ENCODE measurements at places on chromosomes 3 and 15. TPM values are rescaled to one million over a fixed set of nuclear protein-coding genes. Genes with fewer than 3 reads are reported as not detected.

DNA sequence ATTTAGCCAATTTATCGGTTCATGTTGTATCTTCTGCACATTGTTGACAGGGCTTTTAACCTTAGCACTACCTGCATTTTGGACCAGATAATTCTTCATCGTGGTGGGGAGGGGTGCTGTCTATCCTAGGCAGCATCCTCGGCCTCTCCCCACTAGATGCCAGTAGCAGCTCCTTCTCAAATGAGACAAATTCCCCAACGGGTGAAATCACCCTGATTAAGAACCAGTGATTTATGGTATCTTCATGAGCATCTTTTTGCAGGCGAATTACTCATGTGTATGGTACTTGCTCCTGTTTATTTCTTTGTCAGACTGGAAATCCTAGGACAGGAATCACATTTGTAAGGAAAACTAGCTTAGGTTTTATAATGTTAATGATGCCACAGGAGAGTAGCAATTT is 68.0 kb downstream of the C3orf70 start:
- no peaks in the 10 kb centered on the region for H3K27me3 ChIP-seq
- H3K4me1 ChIP-seq, result peaks cover 11% of the 10 kb centered on the region
- DNase-seq, result no peak
- H3K4me3 ChIP-seq, result no peak overlapping the region
- no peak overlapping the region for H3K27ac ChIP-seq

DNA sequence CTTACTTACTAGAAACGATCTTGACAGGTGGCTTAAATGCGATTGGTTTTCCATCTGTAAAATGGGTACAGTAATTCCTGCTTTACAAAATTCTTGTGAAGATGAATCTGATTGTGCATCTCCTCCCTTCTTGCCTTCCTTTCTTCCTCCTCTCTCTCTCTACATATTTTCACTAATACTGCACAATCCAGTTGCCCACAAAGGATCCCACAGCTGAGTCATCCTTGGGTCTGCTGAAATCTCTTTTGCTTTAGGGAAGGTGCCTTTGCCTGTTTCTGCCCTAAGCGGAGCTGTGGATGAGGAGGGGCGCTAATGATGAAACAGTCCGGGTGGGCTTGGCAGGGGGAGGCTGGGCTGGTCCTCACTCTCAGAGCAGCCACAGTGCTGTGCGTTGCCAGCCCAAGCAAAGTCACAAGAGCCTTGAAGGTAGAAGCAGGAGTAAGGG is 46.1 kb downstream of the AMOTL2 start:
- DNase-seq, result peak; percentile 70
- no peaks in the 10 kb centered on the region for H3K36me3 ChIP-seq
- no peak overlapping the region for H3K4me3 ChIP-seq

DNA sequence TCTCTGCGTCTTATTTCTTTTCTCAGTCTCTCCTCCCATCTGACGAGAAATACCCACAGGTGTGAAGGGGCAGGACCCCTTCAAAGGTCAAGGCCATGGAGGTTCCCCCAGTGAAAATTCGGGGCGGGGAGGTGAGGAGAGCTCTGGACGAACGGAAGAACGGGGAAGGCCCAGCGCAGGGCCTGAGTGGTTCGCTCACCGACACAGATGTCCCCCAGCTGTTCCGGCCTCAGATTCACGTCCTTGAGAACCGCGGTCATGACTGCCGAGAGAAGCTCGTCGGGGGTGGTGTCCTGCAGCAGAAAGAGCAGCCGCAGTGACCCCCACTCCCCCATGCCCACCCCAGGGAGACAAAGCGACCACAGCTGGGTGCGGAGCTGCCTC is 542 bp downstream of the ACAA1 start:
- H3K4me3 ChIP-seq, result peak overlapping the region; percentile 72
- no peaks in the 10 kb centered on the region for H3K4me1 ChIP-seq
- no peaks in the 10 kb centered on the region for H3K27me3 ChIP-seq
- H3K27ac ChIP-seq, result peak overlapping the region; percentile 80
- H3K36me3 ChIP-seq, result peaks cover 7% of the 10 kb centered on the region

Gene MYZAP
- polyA plus RNA-seq, result 48.3 TPM

- no peak overlapping the region for H3K27ac ChIP-seq
- H3K27me3 ChIP-seq, result no peaks in the 10 kb centered on the region
- no peak overlapping the region for H3K4me3 ChIP-seq
- no peaks in the 10 kb centered on the region for H3K36me3 ChIP-seq
- H3K4me1 ChIP-seq, result no peaks in the 10 kb centered on the region
These were observed 1432.1 kb upstream of the GBE1 start for GRCh38 chr3:83193526-83193925.

GRCh38 chr15:31605467-31605931 is 278.9 kb downstream of the KLF13 start:
- no peak overlapping the region for H3K27ac ChIP-seq
- DNase-seq, result no peak
- no peaks in the 10 kb centered on the region for H3K27me3 ChIP-seq
- no peaks in the 10 kb centered on the region for H3K36me3 ChIP-seq
- peaks cover 6% of the 10 kb centered on the region for H3K4me1 ChIP-seq

Gene WDR93
- polyA plus RNA-seq, result not detected

DNA sequence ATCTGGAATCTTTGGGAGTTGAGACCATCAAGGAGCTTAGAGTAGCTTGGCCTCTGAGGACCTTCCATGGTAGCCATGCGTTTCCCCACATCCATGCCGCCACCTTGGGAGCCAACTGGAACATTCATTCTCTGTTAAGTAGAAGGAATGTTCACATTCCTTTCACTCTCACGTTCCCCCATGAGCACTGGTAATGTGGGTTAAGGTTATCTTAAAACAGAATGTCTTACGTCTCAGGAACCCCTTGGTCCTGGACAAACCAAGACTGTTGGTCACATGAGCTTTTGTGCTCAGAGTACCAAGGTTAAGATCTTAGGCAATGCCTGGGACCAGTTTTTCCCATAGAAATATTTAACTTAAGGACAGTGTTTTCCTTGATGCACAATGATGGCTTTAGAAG is 211.7 kb upstream of the UBE2E1 start:
- H3K36me3 ChIP-seq, result no peaks in the 10 kb centered on the region
- no peak for DNase-seq
- H3K27me3 ChIP-seq, result no peaks in the 10 kb centered on the region

DNA sequence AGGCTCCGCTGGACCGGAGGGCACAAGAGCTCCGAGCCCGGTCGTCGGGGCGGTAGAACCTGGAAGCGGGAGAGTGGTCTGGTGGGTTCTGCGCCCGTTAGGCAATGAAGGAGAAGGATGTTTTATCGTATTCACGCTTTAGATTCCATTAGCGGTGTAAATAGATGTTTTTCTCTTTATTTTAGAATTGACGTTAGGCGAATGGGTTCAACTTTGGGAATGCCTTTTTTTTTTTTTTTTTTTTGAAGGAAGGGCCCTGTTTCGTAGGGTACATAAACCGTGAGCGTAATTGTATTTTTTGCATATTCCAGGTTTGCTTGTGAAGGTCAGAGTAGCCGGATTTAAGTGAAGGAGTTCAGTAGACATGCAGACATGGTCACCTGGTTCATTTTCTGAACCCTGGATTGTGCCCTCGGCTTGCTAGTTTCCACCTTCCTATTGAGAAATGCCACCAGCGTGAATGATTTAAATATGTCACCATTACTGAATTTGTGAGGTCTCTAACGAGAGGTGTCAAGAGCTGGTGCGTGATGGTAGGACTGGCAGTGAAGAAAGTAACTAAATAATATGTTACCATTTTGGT is 808 bp downstream of the RBM6 start:
- peaks cover 21% of the 10 kb centered on the region for H3K4me1 ChIP-seq
- H3K27me3 ChIP-seq, result no peaks in the 10 kb centered on the region
- H3K36me3 ChIP-seq, result no peaks in the 10 kb centered on the region
- H3K27ac ChIP-seq, result peak overlapping the region; percentile 90
- peak; percentile 6 for DNase-seq

GRCh38 chr3:46947981-46948791 is 28.4 kb downstream of the CCDC12 start:
- H3K4me1 ChIP-seq, result peaks cover 83% of the 10 kb centered on the region
- H3K27ac ChIP-seq, result no peak overlapping the region
- H3K4me3 ChIP-seq, result no peak overlapping the region
- DNase-seq, result no peak
- no peaks in the 10 kb centered on the region for H3K27me3 ChIP-seq
- peaks cover 4% of the 10 kb centered on the region for H3K36me3 ChIP-seq

DNA sequence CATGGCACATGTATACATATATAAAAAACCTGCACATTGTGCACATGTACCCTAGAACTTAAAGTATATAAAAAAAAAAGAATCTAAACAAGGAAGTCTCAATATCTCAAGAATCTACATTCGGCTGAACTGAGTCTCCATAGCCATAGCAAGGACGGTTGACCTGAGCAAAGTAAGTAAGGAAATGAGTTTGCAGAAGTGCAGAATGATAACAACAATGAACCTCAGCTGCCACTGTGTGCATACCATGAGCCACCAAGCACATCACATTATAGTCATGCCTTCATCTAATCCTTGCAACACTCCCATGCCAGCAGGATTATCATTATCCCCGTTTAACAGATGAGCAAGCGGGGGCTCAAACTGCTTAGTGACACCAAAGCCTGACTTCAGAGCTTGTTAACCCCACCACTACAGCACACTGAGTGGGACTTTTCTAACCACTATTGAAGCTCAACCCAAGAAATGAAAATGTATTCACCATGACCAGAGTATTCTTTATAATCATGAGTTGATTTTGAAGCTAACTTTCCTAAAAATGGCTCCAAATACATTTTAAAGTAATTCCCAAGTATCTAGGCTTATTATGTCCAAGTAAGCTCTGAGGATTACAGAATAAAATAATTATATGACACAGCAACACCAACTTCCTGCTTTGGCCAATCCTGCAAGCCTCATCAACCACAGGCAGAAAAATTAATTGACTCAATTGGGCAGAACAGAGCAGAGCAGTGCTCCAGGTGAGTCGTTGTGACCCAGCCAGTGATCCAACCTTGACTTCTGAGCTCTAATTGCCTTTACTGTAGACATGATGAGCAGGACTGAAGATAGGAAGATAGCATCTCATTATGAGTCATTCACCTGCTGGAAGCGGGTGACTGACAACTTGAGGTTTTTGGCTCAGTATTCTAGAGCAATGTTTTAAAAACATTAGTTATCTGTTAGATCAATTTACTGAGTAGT is 47.3 kb upstream of the IL12A start:
- no peaks in the 10 kb centered on the region for H3K27me3 ChIP-seq
- H3K4me3 ChIP-seq, result no peak overlapping the region
- H3K27ac ChIP-seq, result no peak overlapping the region
- no peaks in the 10 kb centered on the region for H3K36me3 ChIP-seq

GRCh38 chr3:160455846-160456245 is 6.3 kb upstream of the TRIM59 start:
- H3K4me3 ChIP-seq, result no peak overlapping the region
- DNase-seq, result no peak
- no peaks in the 10 kb centered on the region for H3K4me1 ChIP-seq
- H3K27ac ChIP-seq, result no peak overlapping the region

DNA sequence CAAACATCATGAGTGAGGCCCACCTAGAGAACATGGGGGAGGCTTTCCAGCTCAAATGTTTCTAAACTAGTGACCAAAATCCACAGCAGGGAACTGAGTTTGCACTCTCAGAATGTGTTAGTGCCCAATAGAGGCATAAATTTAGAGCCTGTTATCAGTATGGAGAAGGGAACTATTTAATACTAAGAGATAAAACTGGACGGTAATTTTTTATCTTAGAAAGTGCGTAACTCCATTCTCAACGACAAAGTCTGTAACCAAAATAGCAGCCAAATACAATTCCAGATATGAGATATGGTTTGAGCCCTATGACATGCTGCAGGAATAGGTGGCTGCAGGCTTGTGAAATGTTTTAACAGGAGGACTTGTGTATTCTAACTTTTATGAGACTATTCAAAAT is 3.5 kb downstream of the B3GALNT1 start:
- no peak for DNase-seq
- no peaks in the 10 kb centered on the region for H3K36me3 ChIP-seq
- H3K27me3 ChIP-seq, result no peaks in the 10 kb centered on the region
- no peak overlapping the region for H3K4me3 ChIP-seq
- H3K27ac ChIP-seq, result no peak overlapping the region

- no peak overlapping the region for H3K27ac ChIP-seq
- peaks cover 56% of the 10 kb centered on the region for H3K36me3 ChIP-seq
- no peak overlapping the region for H3K4me3 ChIP-seq
- no peaks in the 10 kb centered on the region for H3K27me3 ChIP-seq
- H3K4me1 ChIP-seq, result peaks cover 38% of the 10 kb centered on the region
These were observed 88.0 kb downstream of the AAGAB start for GRCh38 chr15:67166280-67167009.

Gene PDZRN3
- 9.0 TPM for polyA plus RNA-seq

Gene CHDH
- 6.8 TPM for polyA plus RNA-seq

Gene SLC9C1
- 0.07 TPM for polyA plus RNA-seq

- DNase-seq, result no peak
- peaks cover 6% of the 10 kb centered on the region for H3K4me1 ChIP-seq
- H3K27ac ChIP-seq, result no peak overlapping the region
- H3K4me3 ChIP-seq, result no peak overlapping the region
These were observed 36.9 kb upstream of the MEIS2 start for GRCh38 chr15:37137221-37137620.

GRCh38 chr3:127783642-127784160 is 38.6 kb downstream of the MGLL start:
- H3K36me3 ChIP-seq, result no peaks in the 10 kb centered on the region
- no peak overlapping the region for H3K4me3 ChIP-seq
- H3K27ac ChIP-seq, result peak overlapping the region; percentile 94
- peaks cover 81% of the 10 kb centered on the region for H3K4me1 ChIP-seq

- peak overlapping the region; percentile 99 for H3K27ac ChIP-seq
- DNase-seq, result peak; percentile 91
- peak overlapping the region; percentile 77 for H3K4me3 ChIP-seq
- peaks cover 28% of the 10 kb centered on the region for H3K4me1 ChIP-seq
These were observed 2.0 kb upstream of the BHLHE40 start for GRCh38 chr3:4977001-4977852.

Gene LRRC3B
- polyA plus RNA-seq, result 0.01 TPM

DNA sequence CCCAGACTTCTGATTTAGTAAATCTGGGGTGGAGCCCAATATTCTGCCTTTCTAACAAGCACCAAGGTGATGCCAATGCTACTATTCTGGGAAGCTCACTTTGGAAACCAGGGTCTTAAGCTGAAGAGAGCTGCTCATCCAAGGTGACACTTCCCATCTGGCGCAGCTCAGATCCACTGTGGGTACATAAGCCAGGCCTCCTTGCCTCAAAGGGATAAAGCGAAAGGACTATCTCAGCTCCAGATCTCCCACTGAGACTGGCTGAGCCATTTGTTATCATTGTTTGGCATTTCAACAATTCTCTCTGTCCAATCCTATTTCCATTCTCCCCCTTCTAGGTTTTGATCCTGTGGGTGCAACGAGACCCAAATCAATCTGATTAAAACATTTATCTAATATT is 323.8 kb downstream of the GBE1 start:
- DNase-seq, result no peak
- no peak overlapping the region for H3K4me3 ChIP-seq
- no peaks in the 10 kb centered on the region for H3K36me3 ChIP-seq
- H3K27ac ChIP-seq, result no peak overlapping the region
- H3K4me1 ChIP-seq, result no peaks in the 10 kb centered on the region

DNA sequence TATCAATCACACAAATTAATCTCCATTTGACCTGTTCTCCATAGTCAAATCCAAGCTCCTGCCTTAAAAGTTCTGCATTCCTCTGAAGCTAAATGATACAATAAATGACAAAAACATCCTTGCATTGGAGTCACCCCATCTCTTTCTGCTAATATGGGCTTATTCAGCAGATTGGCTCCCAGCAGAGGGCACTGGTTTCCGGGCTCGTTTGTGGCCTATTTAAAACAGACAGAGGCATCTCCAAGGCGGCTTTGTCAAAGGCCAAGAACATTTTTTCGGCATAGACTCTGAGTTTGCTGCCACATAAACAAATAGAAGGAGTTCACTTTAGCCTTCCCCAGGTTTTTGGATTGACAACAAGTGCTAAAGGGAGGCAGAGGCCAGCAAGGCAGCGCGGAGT is 204.4 kb upstream of the RASGRP1 start:
- H3K36me3 ChIP-seq, result no peaks in the 10 kb centered on the region
- no peaks in the 10 kb centered on the region for H3K27me3 ChIP-seq
- no peaks in the 10 kb centered on the region for H3K4me1 ChIP-seq
- no peak overlapping the region for H3K27ac ChIP-seq
- no peak for DNase-seq
- H3K4me3 ChIP-seq, result no peak overlapping the region
